Stimulated activated CD4-positive, alpha-beta T cell treated with anti-CD3 and anti-CD28 coated beads, TNF-alpha, amount 100 ng/mL, for 1 hour (primary cell): ENCODE measurements at places on chromosomes 3 and 15.

- no peak for DNase-seq
These were observed 266.8 kb upstream of the NECTIN3 start for GRCh38 chr3:110804856-110805255.

- no peak for DNase-seq
These were observed 79.5 kb upstream of the EPHB3 start for GRCh38 chr3:184481984-184482671.

DNA sequence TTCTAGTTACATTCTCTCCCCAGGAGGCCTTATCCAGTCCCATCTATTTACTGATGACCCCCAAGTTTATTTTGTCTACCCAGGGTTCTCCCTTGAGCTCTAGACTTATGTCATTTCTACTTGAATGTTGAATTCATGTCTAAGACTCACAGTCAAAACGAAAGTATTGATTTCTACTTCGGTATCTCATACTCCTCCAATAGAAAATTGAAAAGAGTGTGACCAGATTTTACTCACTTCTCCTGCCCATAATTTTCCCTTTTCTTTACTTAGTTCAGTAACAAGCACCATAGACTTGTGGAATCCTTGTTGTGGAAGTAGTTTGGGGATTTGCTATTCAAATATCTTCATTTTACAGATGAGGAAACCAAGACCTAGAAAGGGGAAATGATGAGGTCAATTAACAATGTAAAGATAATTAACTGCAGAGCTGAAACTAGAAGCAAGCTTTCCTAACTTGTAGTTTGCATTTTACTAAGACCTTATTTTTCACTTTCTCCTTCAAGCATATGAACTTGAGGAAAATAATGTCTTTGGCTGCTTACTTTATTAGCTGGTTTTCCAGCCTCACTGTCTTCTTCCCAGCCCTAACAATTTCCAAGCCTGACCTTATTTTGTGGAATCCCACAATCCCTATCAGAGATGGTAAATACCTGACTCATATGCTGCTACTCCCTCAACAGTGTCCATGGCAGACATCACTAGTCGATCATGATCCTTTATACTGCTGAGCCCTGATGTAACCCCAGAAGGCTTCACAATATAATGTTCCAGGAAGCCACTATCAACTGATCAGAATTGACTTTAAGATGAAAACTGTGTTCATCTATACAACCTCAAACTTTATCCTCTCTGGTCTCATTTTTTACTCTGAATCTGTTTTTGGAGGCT is 123.9 kb upstream of the AGBL1 start:
- DNase-seq, result no peak

- DNase-seq, result no peak
These were observed 1.9 kb downstream of the TBL1XR1 start for GRCh38 chr3:177195242-177195991.

DNA sequence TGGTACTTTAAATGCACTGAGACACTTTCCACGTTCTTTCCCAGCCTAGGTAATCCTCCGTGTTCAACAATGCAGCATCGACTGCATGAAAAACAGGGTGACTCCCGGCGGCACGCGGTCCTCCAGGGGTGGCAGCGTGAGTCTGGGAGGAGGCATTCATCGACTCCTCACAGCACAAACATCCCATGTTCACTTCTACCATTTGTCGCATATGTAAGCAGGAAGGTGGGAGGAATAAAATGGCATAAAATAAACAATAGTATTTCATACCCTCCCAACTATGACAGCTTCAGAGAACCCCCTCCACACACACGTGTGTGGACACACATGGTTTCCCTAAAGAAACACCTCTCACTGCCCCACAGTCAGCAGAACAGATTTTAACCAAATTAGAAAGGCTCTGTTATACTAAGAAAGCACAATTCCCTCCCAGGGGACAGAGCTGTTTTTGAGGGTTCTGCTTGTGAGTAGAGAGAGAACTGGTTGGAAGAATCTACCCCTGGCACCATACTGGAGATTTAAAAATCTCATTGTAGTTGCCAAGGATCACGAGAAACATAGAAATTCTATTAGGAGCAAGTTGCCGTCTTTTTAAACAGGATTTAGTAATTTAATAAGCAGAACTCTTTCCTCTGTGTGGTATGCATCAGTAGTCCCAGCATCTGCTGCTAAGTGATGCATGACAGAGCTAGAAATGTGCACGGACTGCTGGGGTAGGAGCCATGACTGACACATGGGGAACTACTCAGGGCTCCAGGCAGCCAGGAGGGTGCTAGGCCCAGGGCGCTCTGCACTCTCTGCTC is 6.0 kb downstream of the FAM43A start:
- no peak for DNase-seq

- DNase-seq, result no peak
These were observed 475 bp downstream of the SPSB4 start for GRCh38 chr3:141051443-141052200.

DNA sequence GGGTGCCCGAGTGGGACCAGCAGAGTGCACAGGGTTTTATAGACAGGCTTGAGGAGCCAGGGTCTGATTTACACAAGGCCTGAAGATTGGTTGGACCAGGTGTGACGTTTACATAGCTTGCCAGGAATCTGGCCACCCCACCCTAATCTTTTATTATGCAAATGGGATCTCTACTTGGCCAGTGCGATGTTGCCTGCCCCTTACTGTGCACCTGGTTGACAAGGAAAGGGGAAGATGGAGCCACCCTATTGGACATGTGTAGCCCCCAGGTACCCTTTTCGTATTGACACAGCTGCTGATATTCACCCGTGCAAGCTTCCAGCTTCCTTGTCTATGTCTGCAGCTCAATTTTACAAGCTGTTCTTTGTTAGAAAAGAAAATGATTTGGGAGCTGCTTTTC is 132.0 kb downstream of the ARNT2 start:
- no peak for DNase-seq

- no peak for DNase-seq
These were observed 42.9 kb downstream of the GALK2 start for GRCh38 chr15:49212897-49213296.

DNA sequence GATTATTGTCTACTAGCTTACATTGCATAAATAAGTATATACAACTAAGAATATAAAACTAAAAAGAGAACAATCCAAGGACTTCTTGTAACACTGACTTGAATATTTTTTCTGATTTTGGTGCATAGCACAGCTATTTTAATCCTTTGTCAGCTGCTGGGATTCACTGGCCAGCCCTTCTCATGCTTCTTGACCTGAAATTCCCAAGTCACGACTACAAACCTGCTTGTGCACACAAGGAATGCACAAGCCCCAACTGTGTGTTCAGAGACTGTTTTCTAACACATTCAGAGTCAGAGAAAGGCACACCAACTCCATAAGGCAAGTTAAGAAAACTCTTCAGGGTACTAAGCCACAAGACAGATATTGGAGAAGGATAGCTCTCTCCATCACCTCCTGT is 80.9 kb downstream of the TNIK start:
- DNase-seq, result no peak

DNA sequence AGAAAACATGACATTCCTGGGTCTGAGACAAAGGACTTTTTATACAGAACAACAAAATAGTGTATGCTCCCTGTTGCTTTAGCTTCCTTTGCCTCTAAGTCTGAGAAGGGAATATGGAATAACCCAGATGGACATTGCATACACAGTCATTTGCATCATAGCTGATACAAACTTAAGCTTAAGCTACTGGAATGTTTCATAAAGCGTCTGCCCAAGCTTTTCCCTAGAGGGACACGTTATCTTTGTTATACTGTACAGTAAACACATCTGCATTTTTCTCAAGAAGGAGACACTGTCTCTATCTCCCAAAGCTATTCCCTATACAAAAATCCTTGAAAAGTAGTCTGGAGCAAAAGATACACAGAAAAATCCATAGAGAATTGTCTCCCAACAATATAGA is 775.0 kb downstream of the DIPK2A start:
- DNase-seq, result no peak

GRCh38 chr3:127141921-127142730 is 50.8 kb upstream of the PRR23E start:
- no peak for DNase-seq

- no peak for DNase-seq
These were observed 190.5 kb upstream of the NECTIN3 start for GRCh38 chr3:110881069-110881468.

DNA sequence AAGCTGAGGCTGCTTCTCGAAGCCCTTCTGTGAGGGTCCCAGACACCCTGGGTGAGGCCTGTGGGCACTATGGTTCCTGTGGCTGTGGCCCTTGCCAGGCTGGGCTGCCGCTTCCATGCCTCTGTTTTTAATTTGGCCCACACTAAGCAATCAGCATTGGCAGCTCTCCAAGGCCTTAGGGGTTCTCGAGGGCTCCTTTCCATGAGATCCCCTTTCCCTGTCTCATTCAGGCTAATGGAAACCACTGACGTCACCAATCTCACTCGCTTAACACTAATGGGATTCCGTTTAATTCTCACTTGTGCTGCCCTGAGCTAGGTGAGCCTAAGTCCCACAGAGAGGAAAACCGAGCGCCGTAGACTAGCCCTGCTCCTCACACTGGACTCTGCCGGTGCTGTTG is 60.2 kb upstream of the RAB6B start:
- no peak for DNase-seq

GRCh38 chr3:44913868-44914468 is 39.6 kb downstream of the TGM4 start:
- DNase-seq, result peak; percentile 9

DNA sequence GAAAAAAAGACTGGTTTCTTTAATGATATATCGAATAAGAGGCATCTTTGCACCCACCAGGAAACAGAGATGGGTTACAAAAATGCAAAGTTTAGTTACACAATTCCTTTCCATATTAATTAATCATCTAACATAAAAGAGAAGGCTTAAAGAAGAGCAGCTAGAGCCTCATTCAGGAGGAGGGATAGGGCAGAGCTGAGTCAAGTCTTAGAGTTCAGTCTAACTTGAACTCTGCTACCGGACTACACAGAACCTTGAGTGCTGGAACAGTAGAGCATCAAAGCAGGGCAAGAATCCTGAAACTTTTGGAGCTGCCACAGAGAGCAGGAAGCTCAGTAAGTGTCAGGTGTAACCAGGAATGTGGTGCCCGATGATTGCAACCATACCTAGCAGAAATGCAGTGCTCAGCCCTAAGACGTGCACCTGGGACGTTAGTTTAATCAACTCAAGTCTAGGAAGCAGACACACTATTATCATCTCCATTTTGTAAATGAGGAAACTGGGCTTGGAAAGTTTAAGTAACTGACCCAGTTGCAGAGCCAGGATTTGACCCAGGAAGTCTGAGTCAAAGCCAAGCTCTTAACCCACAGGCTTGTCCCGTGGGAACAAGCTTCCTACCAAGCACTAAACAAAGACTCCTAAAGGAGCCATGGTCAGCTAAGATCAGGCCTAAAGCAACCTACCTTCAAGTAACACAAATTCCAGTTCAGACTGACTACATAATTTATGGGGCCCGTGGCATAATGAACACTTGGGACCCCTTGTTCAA is 187.4 kb downstream of the FOXP1 start:
- DNase-seq, result no peak

GRCh38 chr15:40290918-40291574 is 8.2 kb upstream of the ANKRD63 start:
- DNase-seq, result no peak

DNA sequence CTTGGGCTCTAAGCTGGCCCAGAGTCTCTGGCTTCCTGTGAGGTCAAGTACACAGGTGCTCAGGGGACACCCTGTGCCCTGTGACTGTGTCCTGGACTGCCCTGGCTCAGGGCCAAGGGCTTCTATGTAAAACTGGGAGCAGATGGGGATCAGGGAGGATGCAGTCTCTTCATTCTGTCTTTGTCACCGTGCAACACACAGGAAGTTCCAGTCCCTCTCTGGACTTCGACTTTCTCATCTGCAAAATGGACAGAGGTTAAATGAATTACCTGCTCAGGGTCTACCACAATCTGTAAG is 61.9 kb upstream of the TLE3 start:
- DNase-seq, result no peak

GRCh38 chr15:70690021-70690420 is 73.3 kb downstream of the UACA start:
- no peak for DNase-seq

DNA sequence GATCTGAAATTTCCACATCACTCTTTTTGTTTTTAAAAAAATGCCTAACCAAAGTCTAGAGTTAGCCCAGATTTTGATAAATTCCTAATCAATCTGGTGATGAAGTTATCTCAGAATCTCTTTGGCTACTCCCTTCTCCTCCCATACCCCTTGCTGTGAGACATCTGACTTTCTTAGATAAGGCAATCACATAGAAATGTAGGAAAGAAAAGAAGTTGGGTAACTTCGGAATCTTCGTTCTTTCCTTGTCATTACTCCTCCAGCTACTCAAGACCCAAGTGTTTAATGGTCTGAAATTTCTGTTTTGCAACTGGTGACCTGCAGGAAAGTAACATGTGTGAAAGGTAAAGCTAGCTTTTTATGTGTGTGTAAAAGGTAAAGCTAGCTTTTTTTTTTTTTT is 37.8 kb downstream of the MYL3 start:
- DNase-seq, result no peak

GRCh38 chr3:127151992-127152650 is 40.8 kb upstream of the PRR23E start:
- DNase-seq, result no peak

DNA sequence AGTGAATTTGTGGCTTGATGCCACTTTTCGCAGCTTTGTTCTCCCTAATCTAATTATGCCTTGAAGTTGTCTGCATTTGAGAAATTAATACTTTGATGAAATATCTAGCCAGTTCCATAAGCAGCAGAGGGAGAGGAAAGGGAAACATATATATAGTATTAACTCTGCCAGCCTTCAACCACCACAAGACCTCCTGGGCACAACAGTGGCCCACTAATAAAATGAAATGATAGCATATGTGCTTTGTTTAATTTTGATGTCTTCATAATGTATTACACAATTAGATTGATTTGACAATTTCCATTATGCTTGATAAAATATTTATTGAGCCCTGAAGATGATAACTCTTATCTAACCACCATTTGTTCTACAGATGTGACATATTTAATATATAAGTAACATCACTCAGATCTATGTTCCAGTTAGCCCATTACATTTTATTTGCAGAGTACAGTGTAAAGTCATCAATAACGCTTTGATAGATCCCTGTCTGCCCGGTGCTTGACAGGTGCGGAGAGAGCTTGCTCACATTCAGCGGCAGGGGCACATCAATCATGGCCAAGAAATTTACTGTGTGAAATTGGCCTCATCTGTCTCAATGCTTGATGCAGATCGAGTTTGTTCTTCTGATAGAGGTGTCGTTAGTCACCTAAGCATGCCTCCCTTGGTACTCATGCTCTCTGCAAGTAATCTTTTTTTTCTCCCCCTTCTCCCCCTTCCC is 187.4 kb downstream of the MECOM start:
- DNase-seq, result no peak

DNA sequence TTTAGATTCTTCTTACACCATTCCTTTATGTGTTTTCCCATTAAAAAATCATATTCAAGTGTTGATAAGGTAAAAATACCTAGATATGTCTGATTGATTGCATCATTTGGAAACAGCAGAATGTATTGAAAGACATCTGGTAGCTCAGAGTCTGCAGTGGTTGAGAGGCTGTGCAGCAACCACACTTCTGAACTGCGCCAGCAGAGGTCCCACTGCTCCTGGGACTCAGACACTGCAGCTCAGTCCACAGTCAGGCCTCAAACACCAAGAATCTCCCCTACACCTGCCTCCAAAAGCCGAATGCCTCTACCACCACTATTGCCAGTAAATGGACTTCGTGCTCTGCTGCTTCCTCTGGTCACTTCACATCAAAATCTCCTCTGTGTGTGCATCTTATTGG is 176.9 kb upstream of the LMCD1 start:
- peak; percentile 1 for DNase-seq

- peak; percentile 29 for DNase-seq
These were observed 17.2 kb downstream of the TNFAIP8L3 start for GRCh38 chr15:51077221-51078153.

GRCh38 chr3:194731506-194732073 is 45.9 kb downstream of the FAM43A start:
- DNase-seq, result no peak
